ENCODE measurements at places on chromosomes 7 and 10.

DNA sequence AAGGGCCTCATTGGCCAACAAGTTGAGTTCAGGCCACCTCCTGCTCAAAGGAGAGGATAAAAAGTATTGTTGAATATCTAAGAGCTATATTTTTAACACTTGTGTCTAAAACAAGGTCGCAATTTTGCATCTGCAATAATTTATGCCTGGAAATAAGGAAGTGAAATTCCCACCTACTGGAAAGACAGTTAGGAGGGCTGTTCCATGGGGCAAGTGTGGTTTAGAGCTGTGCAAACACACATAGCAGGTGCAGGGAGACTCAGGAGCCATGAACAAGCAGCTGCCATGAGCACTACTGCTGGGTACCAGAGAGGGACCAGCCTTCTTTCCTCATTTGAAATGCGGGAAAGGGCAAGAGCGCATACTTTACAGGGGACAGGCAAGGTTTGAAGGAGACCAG is 35.5 kb upstream of the IKZF1 start:
- DNase-seq = no peak

- no peak for DNase-seq
These were observed 42.1 kb upstream of the ADRA2A start for GRCh38 chr10:111034598-111035310.

DNA sequence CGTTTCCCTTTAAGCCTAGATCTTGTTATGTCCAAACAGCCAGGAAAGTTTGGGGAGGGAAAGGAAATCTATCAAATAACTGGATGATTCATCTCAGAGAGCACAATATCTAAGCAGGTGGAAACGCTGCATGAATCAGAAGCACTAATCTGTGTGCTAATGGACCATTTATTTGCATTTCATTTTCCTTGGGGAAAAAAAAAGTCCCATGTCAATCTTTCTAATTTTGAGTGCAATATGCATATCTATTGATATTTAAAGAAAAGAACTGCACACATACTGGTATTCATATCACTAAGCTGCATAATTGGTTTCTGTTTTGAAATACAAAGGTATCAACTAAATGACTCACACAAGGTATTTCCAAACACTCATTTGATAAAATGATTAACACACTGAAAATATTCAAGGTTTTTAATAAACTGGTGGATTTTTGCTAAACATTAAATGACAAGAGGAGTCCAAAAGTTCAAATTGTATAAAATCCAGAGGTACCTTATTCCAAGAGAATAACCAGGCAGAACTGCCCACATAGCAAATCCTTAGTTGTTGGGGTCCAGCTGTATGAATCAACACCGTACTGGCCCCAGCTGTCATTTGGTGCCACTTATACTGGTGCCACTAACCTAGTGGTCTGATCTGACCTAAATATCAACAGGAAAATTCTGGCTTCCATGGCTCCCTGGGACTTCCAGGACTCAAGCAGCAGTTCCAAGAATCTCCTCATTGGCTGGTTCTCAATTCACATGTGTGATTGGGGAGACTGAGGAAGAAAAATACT is 122.2 kb upstream of the SP4 start:
- no peak for DNase-seq

DNA sequence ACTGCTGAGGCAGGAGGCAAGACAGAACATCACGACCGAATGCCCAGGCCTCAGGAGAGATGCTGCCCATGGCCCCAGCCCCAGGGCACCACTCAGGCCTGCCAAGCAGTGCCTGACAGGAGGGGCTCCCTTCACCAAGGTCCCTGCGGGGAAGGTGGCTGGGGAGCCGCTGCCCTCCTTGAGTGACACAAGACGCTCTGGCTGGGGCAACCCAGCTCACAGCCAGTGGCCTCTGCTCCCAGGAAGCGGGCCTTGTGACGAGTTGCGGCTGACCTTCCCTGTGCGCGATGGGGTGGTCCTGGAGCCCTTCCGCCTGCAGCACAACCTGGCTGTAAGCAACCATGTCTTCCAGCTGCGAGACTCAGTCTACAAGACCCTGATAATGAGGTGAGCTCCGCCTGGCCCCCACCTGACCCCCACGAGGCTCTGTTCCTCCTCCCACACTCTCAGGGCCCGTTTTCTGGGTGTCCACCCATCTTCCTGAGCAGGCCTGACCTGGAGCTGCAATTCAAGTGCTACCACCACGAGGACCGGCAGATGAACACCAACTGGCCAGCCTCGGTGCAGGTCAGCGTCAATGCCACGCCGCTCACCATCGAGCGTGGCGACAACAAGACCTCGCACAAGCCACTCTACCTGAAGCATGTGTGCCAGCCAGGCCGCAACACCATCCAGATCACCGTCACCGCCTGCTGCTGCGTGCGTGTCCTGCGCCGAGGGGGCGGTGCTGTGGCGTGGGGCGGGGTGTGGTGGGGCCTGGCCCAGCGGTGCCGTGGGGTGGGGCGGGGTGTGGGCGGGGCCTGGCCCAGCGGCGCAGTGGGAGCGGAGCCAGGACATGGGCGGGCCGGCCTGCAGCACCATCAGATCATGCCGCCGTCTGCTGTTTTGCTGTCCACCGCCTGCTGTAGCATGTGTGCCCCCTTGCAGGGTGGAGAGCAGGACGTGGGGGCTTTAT is 12.8 kb downstream of the ZMIZ2 start:
- DNase-seq = peak; percentile 91

DNA sequence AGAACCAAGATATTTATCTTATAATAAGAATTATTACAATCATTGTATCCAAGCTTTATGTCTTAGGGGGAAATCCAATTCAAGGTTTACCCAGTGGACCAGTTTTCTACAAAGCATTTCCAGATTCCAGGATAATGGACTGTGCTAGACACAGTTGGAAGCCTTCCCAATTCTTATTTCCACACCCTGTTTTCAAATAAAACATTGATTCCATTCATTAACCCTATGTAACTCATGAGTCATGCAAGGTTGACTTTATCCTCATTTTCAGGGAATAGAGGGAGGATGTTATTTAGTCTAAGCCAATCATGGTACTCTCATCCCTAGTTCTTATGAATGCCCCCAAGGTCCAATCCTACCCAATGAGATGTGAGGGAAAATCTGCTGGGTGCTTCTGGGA is 145.7 kb downstream of the RNLS start:
- no peak for DNase-seq

GRCh38 chr10:59432207-59432900 is 70.0 kb upstream of the FAM13C start:
- no peak for DNase-seq

- peak; percentile 19 for DNase-seq
These were observed 6.6 kb upstream of the RELN start for GRCh38 chr7:103996017-103996551.

DNA sequence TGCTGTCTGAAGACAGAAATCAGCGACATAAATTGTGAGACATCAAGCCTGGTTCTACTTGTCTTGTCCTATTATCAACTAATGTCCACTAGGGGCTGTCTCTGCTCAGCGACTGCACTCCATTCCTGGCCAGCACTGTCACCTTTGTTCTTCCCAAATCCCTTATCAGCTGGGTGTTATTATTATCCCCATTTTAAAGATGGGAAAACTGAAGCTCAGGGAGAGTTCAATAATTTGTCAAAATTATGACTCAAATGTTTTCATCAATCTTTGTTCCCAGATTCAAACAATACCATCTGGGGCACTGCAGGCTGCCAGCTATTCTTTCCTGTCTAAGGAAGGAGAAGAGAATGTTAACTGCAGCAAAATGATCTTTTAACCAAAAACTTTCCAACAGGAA is 431.6 kb upstream of the NFE2L3 start:
- DNase-seq = peak; percentile 60

DNA sequence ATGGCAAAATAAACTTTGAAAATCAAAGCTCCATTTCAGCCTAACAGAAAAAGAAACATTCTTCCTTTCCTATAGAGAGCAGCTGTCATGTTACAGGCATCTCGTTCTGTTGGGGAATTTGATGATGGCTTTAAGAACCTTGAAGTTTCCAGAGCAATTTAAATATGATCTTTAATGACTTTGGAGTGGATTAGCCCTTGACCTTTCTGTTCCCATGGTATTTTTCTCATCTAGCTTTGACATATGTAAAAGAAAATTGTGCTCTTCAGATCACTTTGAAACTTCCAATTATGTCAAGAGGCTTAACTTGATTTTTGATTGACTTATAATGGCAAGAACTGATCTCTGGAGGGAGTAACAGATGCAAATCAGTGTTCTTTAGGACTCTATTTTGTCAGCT is 157.6 kb upstream of the SEMA3E start:
- DNase-seq = peak; percentile 10

DNA sequence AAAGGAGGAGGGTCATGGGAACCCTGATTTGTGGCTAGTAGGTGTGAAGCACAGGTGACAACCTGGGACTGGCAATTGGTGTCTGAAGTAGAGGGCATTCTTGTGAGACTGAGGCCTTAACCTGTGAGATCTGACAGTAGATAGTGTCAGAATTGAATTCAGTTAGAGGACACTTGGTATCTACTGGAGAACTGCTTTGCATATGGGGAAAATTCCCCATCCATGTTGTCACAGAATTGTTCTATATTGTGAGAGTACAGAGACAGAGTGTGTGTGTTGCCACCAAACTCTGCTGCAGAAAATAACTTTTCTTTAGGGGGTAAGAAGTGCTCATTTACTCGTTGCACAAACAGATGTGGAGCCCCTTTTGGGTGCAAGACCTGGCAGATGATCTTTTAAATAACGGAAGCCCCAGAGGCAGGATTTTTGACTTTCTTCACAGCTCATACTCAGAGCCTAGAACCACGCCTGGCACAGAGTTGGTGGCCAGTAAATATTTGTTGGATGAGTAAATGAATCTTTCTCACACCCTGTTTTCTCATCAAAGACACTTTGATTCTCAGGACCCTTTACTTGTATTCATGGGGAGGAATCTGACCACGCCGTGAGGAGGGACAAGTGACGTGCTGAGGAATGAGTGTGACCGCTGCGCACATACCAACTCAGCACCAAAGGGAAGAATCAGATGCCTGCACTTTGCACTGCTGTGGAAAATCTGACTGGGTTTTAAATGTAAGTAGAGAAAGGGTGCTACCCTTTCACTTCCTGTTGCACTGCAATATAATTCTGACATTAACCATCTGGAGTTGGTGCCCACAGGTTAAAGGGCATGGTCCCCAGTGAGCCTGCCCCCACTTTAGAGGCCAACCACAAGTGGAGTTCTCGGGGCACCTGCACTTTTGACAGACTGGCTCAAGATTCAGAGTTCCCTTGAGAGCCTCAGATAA is 39.2 kb upstream of the SDHAF3 start:
- no peak for DNase-seq

DNA sequence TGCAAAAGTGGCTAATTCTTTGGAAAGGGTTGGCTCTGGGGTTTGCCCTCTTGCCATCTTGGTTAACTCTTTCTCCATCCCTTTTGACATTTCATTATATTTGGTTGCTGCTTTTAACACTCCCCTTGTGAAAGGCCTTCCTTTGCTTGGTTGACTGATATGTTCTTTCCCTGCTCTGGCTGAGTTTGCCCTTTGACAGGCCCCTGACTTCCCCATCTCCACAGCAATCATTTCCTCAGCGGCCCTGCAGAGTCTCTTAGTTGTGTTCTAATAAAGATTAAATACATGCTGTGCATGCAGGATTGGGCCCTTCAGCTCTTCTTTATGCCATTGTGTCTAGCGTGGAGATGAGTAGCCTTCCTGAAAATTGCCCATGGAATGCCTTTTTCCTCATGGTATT is 84.5 kb upstream of the CSTF2T start:
- DNase-seq = no peak

GRCh38 chr7:40500219-40500618 is 365.4 kb downstream of the SUGCT start:
- no peak for DNase-seq

- DNase-seq = peak; percentile 56
These were observed 92.4 kb downstream of the TPST1 start for GRCh38 chr7:66297579-66297978.

DNA sequence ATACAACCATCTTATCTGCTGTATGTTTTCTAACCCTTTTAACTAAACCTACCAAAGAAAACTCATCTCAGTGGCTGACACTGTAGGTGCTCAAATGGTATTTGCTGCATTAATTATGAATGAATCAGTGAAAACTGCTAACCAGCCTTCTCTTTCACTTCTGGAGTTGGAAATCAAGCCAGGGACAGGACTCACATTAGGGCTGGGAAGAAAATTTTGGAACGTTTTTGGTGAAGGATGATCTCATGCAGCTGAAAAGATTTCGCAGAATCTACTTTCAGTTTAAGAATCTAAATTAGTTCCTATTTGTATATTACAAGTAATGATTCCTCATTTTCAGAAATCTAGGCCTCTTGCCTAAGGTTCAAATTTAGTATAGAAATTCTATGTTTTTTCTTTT is 12.9 kb downstream of the MTPN start:
- no peak for DNase-seq

DNA sequence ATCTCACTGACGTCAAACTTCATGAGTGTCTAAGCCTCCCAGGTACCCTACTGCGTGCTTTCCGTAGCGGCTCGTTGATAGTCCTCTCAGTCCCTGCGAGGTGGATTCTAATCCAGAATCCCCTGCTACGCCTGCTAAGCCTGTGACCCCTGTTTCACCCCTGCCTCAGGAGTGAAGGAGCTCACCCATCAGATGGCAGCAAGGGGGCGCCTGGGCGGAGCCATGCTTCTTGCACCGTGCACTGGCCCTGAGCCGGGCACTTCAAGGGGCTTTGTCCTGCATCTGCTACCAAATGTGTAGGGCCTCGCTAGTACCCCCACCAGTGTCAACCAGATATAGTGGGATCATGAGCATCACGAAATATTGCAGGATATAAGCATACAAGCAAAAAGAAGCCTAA is 918 bp upstream of the STRA8 start:
- peak; percentile 87 for DNase-seq

DNA sequence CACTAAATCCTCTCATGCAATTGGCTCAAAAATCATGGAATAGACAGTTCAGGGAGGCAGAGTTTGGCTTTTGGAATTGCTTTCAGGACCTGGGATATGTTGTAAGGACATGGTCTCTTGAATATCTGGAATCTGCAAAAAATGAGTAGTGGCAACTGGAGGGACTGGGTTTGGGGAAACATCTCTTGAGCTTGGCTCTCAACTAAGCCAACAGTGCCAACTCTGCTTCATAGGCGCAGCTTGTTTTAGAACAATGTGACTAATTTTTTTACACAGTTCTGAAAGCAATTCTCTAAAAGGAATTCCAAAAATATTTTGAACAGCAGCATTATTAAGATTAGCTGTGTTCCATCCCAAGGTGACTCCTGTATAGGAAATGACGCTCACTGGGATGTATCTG is 121.5 kb upstream of the DPP6 start:
- DNase-seq = no peak

- no peak for DNase-seq
These were observed 71.0 kb upstream of the NANOS1 start for GRCh38 chr10:118958559-118958958.

DNA sequence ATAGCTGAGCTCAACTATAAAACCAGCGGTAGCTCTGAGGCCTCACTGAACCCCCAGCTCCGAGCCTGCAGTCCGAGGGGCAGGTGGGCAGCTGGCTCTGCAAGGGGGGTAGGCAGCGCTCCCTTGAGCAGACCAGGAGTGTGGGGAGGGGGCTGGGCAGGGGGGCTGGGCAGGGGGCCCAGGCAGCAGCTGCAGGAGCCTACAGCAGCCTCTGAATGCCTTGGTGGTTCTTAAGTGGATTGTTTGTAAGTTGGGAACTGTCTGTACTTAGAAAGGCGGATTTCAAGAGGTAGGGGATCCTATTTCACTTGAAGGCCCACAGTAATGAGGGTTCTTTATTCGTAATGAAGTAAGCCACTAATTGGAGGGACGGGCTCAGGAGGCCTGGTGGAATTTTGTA is 72.3 kb downstream of the ICA1 start:
- peak; percentile 91 for DNase-seq
